ENCODE measurements at places on chromosomes 7 and 10. TPM values are rescaled to one million over a fixed set of nuclear protein-coding genes. Genes with fewer than 3 reads are reported as not detected.

SCART1 gene
- total RNA-seq, result 4.4 TPM

PIP4K2A gene
- 56.4 TPM for total RNA-seq

GRCh38 chr7:91326516-91327199 lies 62.4 kb downstream of the FZD1 start:
- no peak for DNase-seq

DNA sequence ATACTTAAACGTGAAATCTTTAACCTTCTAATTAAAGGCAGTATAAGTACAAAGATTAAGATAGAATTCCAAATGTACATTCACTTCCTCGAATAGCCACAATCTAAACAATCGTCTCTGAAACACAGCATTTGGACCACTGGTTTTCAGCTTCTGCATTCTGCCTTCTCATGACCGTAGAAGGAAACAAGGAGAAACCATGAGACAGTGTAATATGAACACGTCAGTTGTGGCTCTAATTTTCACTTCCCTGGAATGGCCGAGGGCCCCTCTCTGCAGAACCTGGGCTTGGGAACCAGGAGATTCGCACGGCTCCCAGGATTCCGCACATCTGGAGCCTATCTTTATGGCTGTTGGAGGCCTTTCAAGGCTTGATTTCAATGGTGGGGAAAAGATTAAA lies 189.3 kb downstream of the KLF6 start:
- no peak for DNase-seq

DNA sequence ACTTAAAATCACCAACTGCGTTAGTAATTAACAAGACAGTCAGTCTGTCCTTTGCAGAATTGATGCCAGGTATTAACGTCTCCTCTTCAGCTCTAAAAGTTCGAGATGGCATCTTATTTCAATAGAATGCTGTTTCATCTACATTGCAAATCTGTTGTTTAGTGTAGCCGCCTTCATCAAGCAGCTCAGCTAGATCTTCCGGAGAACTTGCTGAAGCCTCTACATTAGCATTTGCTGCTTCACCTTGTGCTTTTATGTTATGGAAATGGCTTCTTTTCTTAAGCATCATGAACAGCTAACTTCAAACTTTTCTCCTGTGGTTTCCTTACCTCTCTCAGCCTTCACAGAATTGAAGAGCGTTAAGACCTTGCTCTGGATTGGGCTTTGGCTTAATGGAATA lies 95.5 kb upstream of the FAM20C start:
- no peak for DNase-seq

- no peak for DNase-seq
These were observed 224.7 kb downstream of the GLI3 start for GRCh38 chr7:42012313-42012712.

Measured in K562 (cell line).